Esophagus squamous epithelium (tissue), 5 donors: ENCODE measurements at places on chromosomes 1 and 21.

DNA sequence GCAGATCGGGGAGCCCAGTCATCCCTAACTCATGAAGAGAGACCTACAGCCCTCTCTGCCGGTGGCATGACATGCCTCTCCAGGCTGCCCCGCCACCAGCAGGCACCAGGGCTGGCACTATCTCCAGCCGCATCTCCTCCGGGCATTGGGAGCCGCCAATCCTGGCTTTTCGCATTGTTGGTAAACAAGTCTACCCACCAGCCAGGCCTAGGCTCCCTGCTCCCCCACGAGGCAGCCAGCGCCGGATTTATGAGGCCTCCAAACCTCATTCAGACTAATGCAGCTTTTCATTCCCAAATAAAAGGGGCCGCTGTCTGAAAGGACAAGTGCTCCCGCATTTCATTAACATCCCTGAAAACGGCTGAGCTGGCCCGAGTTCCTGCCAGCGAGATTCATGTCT lies 3.4 kb upstream of the GRIK3 start:
- DNase-seq, result no peak

- DNase-seq, result no peak
Measured at GRCh38 chr1:87410776-87411480, 82.2 kb downstream of the LMO4 start.

DNA sequence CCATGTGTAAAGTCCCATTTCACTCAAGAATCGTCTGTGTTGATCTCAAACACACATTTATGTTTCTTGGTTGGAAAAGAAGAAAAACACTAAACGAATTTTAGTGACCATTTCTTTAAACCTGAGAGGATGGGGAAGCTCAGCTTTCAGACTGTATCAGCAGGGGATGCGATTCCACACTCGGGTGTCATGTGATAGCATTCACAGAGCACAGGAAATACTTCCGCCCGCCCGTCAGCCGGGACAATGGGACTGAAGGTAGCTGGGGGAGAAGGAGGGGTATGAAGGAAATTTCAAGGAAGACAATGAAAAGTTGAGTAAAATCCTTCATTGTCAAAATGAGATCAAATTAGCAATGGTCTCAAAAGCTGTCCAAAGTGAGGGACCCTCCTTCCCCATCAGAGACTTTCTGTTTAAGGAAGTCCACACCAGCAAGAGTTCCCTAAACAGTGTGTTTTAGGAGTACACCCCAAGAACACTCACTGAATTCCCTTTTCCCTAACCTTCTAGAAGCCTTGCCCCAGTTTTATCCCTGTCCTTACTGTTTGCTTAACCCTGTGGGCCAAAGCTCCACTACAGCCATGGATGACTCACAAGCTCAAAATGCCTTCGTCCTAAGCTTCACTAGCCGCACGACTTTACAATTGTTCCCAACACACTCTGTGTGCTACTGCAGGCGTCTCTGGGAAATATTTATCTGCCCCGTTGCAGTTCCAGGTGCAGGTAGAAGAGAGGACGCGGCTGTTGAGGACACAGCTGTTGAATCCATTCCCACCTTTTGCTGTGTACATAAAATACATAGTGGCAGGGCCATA lies 51.4 kb upstream of the SIM2 start:
- DNase-seq, result no peak

GRCh38 chr1:32966900-32967299 lies 2.3 kb upstream of the RNF19B start:
- DNase-seq, result no peak

DNA sequence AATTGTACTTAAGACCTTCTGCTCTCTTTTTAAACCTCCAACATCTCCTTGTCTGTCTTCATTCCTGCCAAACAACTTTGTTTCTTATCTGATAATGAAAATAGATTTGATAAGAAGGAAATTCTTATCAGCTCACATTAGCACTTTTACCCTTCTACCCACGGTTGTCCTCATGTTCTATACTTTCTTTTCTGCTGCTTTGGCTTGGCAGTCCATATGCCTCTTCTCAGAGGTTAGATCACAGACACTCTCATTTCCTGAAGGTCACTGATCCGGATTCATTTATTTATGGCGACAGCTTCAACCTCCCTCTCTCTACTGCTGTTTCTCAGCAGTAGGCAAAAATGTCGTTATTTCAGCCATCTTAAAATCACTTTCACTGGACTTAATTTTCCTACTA lies 2015.8 kb downstream of the NCAM2 start:
- no peak for DNase-seq
